A549 treated with Mapracorat at 1 μM for 4 hours (cell line): ENCODE measurements at places on chromosomes 4 and X. TPM values are rescaled to one million over a fixed set of nuclear protein-coding genes. Genes with fewer than 3 reads are reported as not detected.

ZAR1 gene
- 0.12 to 0.14 TPM (median 0.12 TPM) in 3 of 5 replicates, not detected in the others for total RNA-seq

CYBB gene
- total RNA-seq, result 0.02 to 0.12 TPM (median 0.05 TPM) in 4 of 5 replicates, not detected in the other

ATP11C gene
- 8.7 to 13.8 TPM (median 10.8 TPM) in 5 replicates for total RNA-seq

PNMA3 gene
- total RNA-seq, result 0.09 to 0.26 TPM (median 0.20 TPM) in 5 replicates

ZNF182 gene
- total RNA-seq, result 3.0 to 4.0 TPM (median 3.7 TPM) in 5 replicates

PWWP3B gene
- not detected in 5 replicates for total RNA-seq

CTAG1B gene
- not detected in 5 replicates for total RNA-seq

AADAT gene
- 7.7 to 10.2 TPM (median 8.0 TPM) in 5 replicates for total RNA-seq

PABPC4L gene
- total RNA-seq, result 0.05 to 0.09 TPM (median 0.07 TPM) in 4 of 5 replicates, not detected in the other

GPR173 gene
- 0.03 TPM in 1 of 5 replicates, not detected in the others for total RNA-seq

AMBN gene
- not detected in 5 replicates for total RNA-seq

PF4V1 gene
- not detected in 5 replicates for total RNA-seq

C4orf36 gene
- total RNA-seq, result 0.76 to 1.3 TPM (median 0.92 TPM) in 5 replicates

RTL9 gene
- 0.09 to 0.13 TPM (median 0.11 TPM) in 5 replicates for total RNA-seq

TNMD gene
- total RNA-seq, result not detected in 5 replicates

SUPT20HL1 gene
- not detected in 5 replicates for total RNA-seq

PRSS12 gene
- 0.20 to 0.29 TPM (median 0.27 TPM) in 5 replicates for total RNA-seq

CT45A3 gene
- 0.21 to 0.39 TPM (median 0.27 TPM) in 3 of 5 replicates, not detected in the others for total RNA-seq

SSX5 gene
- total RNA-seq, result not detected in 5 replicates

SRPK3 gene
- 0.36 to 0.48 TPM in 2 of 5 replicates, not detected in the others for total RNA-seq

ABHD18 gene
- 2.8 to 3.7 TPM (median 3.4 TPM) in 5 replicates for total RNA-seq

NLRP2B gene
- not detected in 5 replicates for total RNA-seq

PITX2 gene
- total RNA-seq, result 0.80 to 1.0 TPM (median 0.93 TPM) in 5 replicates

MAPK10 gene
- 0.33 to 0.51 TPM (median 0.35 TPM) in 5 replicates for total RNA-seq

BEND4 gene
- total RNA-seq, result 0.02 TPM in 2 of 5 replicates, not detected in the others

RASL11B gene
- 0.13 to 0.30 TPM (median 0.16 TPM) in 3 of 5 replicates, not detected in the others for total RNA-seq

CA5B gene
- 2.4 to 2.7 TPM (median 2.5 TPM) in 5 replicates for total RNA-seq

SLC9A7 gene
- total RNA-seq, result 8.0 to 11.5 TPM (median 9.6 TPM) in 5 replicates

OCIAD2 gene
- total RNA-seq, result 96.0 to 151 TPM (median 106 TPM) in 5 replicates
